ENCODE measurements at places on chromosomes 4 and X.

DNA sequence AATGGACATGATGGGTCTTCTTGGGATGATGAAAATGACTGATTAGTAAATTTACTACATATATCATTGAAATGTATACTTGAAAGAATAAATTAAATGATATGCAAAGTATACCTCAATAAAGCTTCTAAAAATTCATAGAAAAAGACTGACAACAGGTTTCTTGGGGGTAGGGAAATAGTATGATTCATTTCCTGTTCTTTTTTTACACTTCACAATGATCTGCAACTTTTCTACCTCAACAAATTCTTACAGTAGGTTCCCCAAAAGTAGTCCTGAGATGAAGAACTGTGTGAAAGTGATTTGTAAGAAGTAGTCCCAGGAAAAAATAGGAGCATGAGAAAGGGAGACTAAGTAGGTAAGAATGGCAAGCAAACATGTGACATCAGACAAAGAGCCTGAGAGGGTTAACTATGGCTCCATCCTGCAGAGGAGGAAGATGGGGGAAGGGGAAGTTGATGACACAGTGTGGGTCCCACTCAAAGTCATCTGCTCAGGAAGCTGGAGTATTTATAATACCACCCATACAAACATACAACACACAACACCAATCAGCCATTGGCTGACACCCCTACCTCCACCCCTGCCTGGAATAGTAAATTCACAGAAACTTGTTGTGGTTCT lies 73.9 kb downstream of the ARHGAP6 start:
- DNase-seq: no peak

- no peak for DNase-seq
Observed at GRCh38 chr4:87179751-87180150, 40.7 kb downstream of the KLHL8 start.

- DNase-seq: no peak
Observed at GRCh38 chr4:69811166-69811565, 48.8 kb downstream of the SULT1E1 start.

DNA sequence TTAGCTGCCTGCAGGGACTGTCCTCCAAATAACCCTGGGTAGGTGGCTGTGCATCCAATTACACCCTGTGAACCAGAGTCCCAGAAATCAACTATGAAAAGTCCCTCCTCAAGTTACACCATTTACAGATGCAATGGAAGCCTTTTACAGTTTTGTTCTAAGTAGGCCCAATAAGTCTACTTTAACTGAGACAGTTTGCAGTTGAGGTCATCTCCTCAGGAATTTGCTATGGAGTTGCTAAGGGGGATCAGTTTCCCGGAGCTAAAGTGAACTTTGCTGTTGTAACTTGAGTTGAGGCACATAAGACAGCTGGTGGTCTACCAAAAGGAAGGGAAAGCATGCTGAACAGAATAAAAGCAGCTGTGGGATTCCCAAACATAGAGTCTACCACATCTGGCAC lies 121.6 kb upstream of the STK26 start:
- DNase-seq: no peak

DNA sequence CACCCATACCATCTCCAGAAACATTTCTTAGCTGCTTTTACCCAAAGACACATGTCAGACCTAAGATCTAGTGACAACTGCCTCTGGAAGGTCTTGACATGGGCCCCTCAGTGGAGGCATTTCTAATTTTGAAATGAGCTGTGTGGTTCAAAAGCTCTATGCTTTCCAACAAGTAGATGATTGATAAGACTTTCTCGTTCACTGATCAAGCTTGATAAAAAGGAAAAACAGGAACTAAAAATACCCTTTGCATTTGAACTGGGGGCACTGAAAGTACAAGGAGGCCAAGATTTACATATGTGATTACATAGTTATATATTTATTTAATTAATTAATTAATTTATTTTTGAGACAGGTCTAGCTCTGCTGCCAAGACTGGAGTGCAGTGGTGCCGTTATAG lies 61.3 kb upstream of the SCOC start:
- no peak for DNase-seq

DNA sequence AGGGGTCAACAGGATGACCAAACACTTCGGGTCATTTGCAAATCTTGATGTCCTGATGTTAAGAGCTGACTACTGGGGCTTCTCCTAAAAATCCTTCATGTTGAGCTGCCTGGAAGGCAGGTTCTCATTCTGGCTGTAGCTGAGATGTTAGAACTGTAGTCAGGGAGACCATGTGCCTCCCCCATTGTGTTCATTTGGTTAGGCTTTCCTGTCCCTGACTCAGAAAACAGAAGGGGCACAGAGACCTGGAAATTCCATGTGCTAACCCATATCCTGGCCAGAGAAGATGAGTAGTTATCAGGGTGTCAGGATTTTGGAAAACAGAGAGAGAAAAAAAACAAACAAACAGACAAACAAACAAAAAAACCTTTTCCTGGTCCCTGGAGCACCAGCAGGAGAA lies 177.5 kb downstream of the AR start:
- no peak for DNase-seq
